Activated naive CD8-positive, alpha-beta T cell treated with anti-CD3 and anti-CD28 coated beads, Interleukin-2, amount 50 U/mL, for 24 hours (primary cell): ENCODE measurements at places on chromosomes 6 and 20.
A peak's percentile ranks its signal among the peaks of the same experiment; 100 is the strongest.

GRCh38 chr6:369559-370431 is 21.8 kb upstream of the IRF4 start:
- no peak for DNase-seq

DNA sequence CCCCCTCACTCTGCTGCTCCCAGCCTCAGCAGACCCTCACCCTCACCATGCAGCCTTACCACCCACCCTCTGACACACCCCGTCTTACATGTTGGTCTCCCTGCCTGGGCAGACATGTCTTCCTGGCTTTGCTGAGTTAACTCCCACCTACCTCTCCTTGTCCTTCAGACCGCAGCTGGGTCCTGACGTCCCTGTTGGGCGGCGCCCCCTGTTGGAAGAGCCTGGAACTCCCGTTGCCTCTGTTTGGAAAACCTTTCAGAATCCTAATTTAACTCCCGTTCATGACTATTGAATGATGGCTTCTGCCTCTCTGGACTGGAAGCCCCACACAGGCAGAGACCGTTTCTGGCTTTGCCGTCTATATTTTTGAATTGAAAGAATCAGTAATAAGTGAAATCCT is 245.1 kb downstream of the MYLK4 start:
- DNase-seq: peak; percentile 12

DNA sequence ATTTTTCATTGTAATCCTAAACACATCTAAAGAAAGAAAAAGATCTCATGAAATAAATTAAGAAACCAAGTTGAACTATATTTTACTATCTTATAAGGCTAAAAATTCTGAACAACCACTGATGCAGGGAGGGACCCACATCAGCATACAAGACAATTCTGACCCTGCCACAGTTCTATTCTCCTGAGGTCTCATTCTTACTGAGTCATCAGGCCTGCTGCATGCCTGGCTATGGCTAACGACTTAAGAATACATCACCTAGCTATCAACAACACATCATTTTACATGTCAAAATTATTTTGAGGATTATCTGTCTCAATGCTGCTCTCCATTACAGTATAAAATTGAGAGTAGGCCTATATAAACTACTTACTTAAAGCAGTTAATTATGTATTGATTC is 52.9 kb downstream of the FBXL4 start:
- DNase-seq: no peak

DNA sequence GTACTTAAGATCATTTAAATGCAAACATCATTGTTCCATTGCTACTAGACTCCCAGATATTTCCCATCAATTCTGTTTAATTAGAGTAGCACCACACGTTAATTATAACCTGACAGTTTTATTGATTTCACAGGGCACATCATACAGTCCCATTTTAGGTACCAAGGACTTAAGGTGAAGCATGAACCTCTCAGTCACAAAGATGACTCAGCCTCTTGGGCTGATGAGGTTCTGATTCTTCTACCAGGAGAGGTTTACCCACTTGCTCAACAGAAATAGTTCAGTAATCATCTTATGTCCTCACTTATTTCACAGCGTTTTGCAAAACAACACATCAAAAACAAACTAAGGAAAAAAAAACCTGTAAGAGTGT is 98.5 kb downstream of the HIVEP2 start:
- DNase-seq: no peak

DNA sequence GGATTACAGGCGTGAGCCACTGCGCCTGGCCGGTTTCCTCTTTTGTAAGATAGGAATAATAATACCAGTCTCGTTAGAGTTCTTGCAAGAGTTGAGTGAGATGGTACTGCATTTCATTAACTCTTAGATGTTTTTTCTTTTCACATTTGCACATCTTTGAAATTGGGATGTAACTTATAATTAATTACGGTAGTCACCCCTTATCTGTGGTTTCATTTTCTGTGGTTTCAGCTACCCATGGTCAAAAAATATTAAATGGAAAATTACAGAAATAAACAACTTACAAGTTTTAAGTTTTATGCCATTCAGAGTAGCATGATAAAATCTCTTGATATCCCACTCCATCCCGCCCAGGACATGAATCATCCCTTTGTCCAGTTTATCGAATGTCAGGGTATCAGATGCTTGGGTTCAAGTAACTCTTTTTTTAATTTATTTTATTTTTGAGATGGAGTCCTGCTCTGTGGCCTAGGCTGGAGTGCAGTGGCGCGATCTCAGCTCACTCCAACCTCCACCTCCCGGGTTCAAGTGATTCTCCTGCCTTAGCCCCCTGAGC is 15.4 kb downstream of the PTK7 start:
- no peak for DNase-seq

DNA sequence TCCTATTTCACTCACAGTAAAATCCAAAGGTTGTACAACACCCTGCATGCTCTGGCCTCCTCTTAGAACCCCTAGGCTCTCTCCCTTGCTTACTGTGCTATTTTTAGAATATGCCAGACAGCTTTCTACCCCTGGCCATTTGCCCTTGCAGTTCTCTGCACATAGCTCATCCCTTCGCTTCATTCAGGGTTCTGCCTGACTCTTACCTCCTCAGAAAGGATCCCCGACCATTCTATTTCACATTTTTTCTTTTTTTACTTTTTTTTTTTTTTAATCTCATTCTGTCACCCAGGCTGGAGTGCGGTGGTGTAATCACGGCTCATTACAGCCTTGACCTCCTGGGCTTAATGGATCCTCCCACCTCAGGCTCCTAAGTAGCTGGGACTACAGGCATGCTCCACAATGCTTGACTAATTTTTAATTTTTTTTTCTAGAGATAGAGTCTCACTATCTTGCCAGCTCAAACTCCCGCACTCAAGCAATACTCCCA is 33.6 kb downstream of the COMMD7 start:
- no peak for DNase-seq

- no peak for DNase-seq
Measured at GRCh38 chr6:82891076-82891475, 174.6 kb downstream of the UBE3D start.

DNA sequence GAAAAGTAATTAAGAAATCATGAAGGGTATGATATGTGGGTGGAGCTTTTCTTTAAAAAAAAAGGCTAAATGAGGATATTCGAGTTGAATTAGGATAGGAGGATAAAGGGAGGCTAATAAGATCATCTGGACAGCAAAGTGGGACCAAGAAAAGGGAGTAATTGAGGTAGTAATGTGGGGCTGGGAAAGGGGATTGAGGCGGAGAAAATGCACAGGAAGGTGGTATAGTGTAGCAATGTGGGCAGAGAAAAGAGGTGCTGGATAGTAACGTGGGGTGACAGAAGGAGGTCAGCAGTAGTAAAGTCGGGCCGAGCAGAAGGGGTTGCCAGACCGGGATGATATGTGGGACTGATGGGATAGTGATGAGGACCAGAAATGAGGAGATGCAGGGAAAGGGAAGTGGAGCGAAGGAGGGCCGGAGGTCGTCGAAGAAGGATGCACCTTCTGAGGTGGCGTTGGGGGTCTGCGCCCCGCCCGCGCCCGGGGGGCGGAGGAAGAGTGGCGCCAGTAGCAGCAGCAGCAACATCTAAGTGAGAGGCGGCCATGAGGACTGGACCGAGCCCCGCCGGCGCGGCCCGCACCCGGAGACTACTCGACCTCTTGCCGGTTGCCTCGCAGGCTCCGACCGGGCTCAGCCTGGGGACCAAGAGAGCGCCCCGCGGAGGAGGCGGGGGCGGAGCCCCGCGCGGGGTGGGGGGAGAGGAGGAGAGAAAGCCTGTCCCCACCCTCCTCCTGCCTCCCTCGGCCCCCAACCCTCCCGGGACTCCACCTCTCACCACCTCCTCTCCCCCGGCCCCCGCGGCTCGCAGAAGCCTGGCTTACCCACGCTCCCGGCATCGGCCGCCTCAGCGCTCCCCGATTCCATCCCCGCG is 887 bp downstream of the GABBR1 start:
- peak; percentile 54 for DNase-seq

DNA sequence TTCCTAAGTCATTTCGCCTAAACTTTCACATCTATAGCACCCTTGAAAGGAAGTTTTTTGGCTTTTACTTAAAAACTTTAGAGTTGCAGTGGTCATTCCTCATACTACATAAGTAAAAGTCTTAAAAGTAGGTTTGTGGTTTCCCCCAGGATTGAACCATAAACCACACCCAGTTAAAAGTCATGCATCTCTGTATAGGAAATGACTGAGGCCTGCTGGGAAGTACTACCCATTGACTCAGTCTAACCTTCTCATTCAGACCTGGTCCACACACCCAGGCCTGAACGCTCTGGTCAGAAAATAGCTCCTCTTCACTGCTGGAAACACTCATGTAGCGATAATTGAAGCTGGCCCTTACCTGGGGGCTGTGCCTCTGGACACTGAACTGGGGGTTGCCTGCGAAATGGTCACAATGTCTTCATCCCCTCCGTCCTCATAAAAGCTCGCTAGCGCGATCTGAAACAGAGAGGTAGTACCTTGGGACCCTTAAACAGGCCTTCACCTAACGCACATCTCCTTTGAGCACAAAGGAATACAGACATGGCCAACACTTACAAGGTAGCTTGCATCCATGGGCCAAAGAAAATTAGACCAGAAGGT is 2.6 kb downstream of the NSFL1C start:
- DNase-seq: no peak

GRCh38 chr20:53191957-53192356 is 219.8 kb downstream of the TSHZ2 start:
- DNase-seq: no peak

DNA sequence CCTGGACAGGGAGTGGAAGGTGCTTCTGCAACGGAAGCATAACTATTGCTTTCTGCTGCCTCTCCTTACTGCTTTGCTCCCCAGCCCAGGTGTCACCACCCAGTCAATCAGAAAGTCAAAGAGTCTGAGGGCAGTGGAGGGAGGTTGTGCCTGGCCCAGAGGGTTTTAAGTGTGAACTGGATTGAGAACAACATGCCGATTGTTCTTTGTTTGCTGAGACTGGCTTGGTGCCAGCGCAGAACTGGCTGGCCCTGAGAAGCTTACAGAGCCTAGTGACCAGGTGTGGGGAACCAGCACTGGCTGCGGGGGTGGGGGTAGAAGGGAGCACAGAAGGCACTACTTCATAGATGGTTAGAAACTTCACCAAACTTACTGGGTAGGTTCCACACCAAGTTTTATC is 31.1 kb upstream of the ENPP4 start:
- no peak for DNase-seq

DNA sequence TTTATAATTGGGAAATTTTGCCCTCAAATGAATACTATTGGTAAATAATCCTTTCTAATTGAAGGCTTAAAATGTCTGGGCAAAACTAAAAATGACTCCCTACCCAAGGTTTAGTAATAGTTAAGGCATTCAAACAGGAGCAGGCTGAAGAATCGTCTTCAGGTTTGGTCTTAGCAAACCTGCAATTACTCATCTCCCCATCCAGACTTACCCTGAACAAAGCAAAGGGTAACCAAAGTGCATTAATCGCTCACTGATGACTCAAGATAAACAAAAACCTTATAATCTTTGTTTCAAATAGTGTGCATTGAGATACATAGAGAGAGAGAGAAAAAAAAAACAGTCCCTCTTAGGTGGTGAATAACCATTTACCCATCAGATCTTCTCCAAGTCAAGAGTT is 225.5 kb downstream of the BMP2 start:
- DNase-seq: no peak

DNA sequence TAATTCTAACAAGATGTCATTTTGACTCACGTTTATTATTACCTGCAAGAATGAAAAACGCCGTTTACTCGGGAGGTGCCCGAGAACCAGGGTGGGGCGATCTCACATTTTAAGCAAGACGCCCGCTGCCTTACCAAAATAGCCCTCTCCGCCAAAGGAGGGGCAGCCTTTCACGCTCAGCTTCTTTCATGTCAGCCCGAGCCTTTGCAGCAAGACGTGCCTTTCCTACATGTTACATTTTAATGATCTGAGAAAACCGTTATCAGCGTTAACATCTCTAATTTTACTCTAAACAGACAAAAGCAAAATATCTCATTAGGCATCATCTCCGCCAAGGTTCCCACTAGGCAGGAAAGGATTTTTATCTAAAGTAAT is 2.0 kb downstream of the BACH2 start:
- peak; percentile 55 for DNase-seq

DNA sequence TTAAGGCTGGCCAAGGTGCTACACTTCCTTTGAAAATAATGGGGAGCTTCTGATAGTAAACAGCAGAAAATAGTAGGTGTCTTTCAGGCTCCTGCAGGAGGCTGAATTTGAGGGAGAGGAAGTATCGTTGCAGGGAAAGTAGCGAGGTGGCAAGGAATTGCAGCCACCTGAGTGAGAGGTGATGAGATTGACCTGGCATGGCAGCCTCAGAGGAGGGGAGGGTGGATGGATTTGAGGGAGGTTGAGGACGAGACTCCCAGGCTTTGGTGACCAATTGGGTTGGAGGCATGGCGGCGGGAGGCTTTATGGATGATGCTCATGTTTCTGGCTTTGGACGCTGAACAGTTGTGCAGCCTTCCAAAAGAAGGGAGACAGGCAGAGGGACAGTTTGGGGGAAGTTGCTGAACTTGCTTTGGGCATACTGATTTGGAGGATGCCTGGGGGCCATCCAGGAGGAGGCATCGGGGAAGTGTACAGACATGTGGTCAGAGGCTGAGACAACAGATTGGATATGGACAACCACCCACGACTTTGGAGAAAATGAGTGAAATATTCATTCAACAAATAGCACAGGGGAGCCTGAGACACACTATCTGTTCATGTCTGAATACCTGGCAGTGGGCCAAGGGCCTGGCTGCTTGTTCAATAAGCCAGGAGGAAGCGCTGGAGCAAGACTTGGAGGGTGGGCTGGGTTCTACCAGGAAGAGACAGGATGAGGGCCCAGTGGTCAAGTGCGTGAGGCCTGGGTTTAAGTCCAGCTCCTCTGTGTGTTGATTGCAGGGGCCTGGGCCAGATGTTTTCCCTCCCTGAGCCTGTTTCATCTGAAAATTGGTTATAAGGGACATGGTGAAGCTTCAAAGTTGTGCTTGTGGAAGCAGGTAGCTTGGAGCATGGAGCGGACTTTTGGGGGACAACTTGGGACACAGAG is 113.2 kb downstream of the CEBPB start:
- DNase-seq: no peak

DNA sequence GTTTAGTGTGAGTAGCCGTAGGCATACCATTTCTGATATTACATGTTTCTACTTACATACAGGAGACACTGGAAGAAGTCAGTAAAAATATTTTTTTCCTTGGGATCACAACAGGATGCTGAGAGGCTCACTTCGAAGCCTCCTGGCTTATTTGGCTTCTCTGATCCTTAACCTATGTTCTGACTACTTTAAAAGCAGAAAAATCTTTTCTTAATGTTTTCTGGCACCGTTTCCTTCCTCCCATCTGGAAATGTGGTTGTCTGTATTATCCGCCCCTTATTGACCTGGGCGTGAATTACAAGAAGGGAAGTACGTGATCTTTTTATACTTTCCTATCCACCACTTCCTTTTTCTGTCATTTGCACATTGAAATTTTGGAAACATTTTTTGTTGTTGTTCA is 379.6 kb downstream of the COL12A1 start:
- no peak for DNase-seq

DNA sequence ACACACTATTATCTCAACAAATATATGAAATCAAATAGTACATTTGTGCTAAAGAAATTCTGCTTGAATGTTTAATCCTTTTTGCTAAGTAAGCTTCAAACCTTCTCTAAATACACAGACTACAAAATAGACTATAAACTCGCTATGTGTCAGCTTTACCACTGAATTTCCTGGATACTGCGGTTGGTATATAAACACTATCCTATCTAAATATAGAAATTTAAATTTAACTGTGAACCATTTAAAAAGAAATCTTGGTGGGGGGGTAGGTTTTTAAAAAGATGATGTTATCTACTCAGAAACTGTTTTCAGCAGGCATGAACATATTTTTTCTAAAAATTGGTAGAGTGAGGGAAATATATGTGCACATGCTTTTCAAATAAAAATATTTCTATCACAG is 306.5 kb upstream of the RUNX2 start:
- DNase-seq: no peak

GRCh38 chr6:13135152-13135551 is 193.2 kb downstream of the TBC1D7 start:
- no peak for DNase-seq

- DNase-seq: no peak
Measured at GRCh38 chr6:34300332-34300751, 51.5 kb upstream of the SMIM29 start.
